Stimulated activated CD4-positive, alpha-beta T cell treated with anti-CD3 and anti-CD28 coated beads, Interleukin-12 subunit alpha, Interleukin-12 subunit beta, amount 100 ng/mL, for 24 hours (primary cell): ENCODE measurements at places on chromosomes 4 and X.

DNA sequence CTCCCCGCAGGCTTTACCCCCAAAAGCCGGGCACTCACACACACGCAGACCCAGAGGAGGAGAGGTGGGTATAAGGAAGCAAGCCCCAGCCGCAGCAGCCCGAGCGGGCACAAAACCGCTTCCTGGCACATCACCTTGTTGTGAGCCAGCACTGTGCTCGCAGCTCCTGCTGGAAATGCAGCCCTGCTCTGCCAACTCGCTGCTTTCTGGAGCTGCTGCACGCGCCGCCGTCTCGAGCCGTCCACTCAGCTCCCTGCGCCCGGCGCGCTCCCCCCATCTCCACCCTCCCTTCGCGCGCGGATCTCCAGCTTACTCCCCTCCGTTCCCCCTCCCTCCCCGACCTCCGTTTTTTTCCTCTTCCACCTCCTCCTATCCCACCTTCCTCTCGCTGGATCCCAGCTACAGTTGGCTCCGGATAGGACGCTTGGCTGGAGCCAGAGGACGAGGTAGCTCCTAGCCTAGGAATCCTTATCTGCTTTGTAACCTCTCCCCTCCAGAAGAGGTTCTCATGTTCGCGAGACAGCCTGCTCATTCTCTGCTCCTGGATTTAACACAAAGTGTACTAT, at the start of gene SPOCK3:
SPOCK3 (minus strand) TSS at position 179 of the 566 bp plus-strand sequence.
- DNase-seq = no peak

GRCh38 chr4:28092610-28093009, 1232.0 kb downstream of the STIM2 start:
- DNase-seq = no peak

DNA sequence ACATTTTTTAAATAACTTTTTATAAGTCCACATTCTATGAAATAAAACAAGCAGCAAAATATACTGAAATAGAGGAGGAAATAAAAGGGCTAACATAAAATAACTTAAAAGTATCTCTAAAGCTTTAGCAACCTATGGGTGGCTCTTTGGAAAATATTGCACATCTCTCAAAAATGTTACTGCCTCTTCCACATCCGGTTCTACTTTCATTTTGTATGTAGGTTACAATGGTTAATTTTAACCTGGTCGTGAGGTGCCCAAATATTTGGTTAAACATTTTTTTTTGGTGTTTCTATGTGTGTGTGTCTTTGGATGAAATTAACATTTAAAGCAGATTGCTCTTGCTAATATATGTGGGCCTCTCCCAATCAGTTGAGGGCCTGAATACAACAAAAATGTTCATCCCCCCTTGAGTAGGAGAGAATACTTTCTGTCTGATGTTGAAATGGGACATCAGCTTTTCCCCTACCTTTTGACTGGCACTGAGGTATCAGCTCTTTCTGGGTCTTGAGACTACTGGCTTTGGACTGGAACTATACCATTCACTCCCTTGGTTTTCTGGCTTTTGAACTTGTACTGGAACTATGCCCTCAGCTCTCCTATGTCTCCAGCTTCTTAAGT, 353.0 kb downstream of the ADAM29 start:
- no peak for DNase-seq

DNA sequence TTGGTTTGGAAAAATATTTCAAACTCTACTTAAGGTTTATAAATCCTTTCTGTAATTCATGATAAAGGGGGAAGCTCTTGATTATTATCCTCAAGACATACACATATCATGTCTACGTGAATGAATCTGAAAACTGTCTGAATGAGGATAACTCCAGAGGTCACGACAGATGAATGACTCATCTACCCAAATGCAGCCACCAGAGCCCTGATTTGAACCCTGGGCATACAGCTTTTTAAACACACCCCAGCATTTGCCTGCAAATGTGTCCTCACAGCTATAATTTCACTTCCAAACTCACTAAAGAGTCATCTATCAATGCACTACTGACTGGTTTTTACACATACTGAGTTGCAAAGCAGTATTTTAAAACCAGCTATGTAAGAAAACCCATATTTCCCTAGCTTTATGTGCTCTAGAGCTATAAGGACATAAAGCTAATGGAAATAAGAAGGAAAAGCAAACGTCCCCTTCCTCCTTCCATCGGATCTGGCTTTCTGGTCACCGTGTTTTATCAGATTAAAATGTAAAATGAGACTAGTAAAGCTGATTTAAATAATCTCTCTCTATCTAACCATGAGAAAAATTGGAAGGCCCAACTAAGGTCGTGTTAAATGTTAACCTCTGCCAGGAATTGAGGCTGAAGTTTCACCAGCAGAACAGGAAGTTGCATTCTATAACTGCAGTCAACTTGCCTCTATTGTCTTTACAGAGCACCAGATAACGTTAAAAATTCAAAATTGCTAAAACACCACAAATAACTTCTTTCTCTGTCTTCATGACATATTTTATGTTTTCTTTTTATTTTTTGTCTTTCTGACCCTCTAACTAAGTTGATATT, 63.1 kb upstream of the SPP1 start:
- DNase-seq = no peak

- DNase-seq = no peak
Observed at GRCh38 chrX:9824554-9824953, 38.3 kb downstream of the SHROOM2 start.

DNA sequence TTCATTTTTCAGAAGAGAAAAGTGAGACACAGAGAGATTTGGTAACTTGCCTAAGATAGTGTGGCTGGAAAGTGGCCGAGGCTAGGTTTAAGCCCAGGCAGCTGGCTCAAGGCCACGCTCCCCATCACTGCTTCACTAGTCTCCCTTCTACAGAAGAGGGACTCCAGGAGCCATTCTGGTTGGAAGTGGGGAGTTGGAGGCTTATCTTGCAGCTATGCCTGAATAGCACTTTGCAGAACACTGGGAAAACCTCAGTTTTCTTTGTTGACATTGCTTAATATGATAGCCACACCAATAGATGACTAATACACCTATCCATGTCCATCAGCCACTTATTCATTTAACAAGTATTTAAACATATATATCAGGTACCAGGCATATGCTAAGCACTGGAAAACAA, 18.5 kb downstream of the LRRC66 start:
- no peak for DNase-seq

- no peak for DNase-seq
Observed at GRCh38 chr4:183287309-183287659, 32.8 kb downstream of the CLDN22 start.

- no peak for DNase-seq
Observed at GRCh38 chrX:12700745-12701144, 90.5 kb upstream of the PRPS2 start.

DNA sequence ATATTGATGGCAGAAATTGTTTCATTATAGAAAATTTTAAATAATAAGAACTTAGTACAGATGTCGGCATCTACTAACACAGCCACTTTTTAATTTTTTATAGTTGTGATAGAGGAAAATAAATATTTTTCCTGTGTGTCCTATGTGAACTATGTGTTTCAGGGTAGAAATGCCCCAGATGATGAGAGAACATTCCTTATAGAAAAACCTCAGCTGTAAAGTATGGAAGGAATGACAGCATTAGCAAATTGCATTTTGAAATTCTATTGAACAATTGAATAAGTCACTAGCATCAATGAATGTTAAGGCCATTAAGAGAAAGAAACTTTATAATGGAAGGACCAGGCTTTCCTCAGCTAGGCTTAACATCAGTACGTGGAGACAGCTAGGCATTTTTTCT, 149.2 kb downstream of the CFAP299 start:
- DNase-seq = no peak

DNA sequence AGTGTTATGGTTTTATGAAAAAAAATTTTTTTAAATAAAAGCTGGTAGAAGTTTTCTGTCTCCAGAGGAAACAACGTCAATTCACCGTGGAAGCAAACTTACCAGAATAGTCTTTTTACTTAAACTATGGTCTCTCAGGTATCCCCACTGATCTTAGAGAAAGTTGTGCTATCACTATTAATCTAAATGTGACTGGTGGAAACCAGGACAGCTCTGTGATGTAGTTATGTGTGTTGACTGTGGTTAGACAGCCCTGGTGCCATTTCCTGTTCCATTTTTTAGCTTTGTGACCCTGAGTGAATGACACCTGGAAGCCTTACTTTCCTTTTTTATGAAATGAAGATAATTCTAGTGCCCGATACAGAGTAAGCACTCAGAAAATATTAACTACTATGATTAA, 111.8 kb upstream of the HUWE1 start:
- DNase-seq = no peak

- DNase-seq = no peak
Observed at GRCh38 chr4:73211968-73212367, 46.6 kb downstream of the ANKRD17 start.

DNA sequence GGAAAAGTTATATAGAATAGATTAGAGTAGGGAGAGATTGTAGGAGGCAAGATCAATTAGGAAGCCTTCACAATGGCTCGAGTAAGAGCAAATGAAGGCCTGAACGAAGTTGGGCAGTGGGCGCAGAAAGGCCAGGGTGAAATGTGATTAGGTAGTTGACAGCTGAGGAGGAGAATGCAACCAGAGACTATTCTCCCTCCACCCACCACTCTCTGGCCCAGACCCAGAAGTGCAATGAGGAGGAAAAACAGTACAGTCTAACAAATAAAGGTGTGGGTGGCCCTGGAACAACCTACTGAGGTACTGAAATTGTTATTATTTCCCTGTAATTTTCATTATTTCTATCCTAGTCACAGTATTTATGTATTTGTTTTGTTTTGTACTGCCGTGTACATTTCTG, 176.7 kb downstream of the SLC39A8 start:
- no peak for DNase-seq

DNA sequence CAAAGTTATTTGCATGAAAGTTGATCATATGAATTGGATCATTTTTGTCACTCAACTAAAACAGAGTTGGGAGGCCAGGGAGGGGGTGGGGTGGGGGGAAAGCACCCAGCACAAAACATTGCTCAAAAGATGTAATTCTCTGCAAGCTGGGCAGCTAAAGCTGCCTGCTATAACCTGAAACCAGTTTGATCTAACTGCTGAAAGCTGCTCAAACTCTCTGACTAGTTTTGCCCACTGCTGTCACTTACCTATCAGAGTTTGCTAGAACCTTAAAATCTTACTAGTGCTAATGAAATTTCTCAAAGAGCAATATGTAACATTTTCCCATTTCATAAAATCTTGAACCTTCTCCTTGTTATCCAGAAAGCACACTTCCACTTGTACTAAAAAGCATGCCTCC, 10.4 kb downstream of the CXCL8 start:
- no peak for DNase-seq

- no peak for DNase-seq
Observed at GRCh38 chrX:53422861-53423306, at the start of gene RIBC1. TSS of gene RIBC1 (plus strand) at chrX:53422873. CDS start at chrX:53426277, 3,404 bp downstream.

GRCh38 chr4:189206953-189207352, 733.7 kb upstream of the FRG1 start:
- DNase-seq = no peak

- DNase-seq = no peak
Observed at GRCh38 chrX:40299641-40300046, 201.9 kb upstream of the BCOR start.

DNA sequence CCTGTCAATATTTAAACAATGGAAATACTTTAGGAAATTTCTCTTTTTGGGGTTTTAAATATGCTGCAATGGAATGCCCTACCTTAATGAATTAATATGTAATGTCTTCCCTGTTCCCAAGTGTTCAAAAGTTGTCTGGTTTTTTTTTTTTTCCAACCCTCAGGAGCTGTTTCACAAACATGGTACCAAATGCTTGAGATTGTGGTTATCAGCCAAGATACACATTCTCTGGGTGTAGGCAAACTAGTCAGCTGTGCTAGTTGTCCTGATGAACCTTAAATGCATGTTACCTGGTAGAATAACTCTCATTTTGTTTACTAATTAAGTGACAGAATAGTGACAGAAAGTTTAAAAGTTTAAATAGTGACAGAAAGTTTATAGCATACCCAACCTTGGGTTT, 50.7 kb downstream of the FHL1 start:
- DNase-seq = no peak

DNA sequence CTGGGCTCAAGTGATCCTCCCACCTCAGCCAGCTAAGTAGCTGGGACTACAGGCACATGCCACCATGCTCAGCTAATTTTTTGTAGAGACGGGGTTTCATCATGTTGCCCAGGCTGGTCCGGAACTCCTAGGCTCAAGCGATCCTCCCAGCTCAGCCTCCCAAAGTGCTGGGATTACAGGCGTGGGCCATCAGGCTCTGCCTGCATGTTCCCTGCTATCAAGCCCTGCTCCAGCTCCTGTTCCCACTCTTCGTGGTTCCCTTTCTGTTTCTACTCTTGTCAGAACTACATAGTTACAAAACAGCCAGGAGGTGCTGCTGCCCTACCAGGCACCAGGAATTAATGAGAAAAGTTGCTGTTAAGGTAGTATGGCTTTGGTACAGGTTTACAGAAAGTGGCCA, 8.7 kb downstream of the TIMP1 start:
- DNase-seq = no peak

DNA sequence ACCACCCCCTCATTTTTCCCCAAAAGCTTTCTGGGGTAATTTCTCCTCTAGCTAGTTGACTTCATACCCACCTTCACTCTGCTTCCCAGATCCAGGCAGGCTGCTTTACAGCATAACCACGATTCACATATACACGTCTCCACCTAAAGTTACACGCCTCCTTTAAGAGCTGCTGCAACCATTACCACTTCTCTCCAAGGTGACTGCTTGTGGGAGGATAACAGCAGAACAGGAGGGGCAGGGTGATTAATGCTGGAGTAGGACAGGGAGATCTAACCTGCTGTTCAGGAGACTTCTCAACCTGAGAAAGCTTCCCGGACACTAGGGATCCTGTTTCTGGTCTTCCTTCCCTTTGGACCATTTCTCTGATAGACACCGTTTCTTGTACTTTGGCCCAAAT, 77.4 kb downstream of the MGST2 start:
- DNase-seq = no peak

- no peak for DNase-seq
Observed at GRCh38 chr4:36064117-36064516, 180.2 kb downstream of the ARAP2 start.

GRCh38 chr4:93384241-93384640, 444.3 kb upstream of the ATOH1 start:
- DNase-seq = no peak

- no peak for DNase-seq
Observed at GRCh38 chrX:78643096-78643495, 16.0 kb downstream of the RTL3 start.

GRCh38 chrX:20221902-20222301, 44.8 kb downstream of the RPS6KA3 start:
- DNase-seq = no peak

DNA sequence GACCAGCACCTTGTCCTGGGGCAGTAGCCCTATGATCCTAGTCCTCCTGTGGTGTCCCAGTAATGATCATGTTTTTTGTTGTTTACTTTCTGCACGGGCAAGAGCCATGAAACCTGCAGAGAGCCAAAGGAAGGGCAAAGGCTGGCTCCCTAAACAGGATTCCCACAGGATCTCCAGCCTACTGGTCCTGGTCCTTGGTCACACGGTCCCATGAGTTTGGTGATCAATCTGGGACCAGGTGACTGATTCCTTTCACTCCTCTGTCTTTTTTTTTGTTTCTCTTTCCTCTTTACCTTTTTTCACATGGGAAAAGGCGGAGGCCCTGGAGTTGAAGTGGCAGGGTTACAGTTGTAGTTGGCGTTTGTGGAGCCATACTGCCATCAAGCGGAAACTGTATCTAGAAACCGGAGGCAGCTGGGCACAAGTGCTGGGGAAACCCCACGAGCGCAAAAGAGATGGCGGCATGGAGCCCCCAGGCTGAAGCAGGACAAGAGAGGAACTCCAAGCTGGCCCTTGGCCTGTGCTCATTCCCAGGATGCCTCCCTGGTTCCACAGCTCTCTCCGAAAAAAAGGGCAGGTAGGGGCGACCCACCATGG, 34.6 kb downstream of the NBDY start:
- DNase-seq = no peak
